Activated naive CD4-positive, alpha-beta T cell treated with Interleukin-2 at 50 U/mL for 16 hours (primary cell): ENCODE measurements at places on chromosomes 4 and X.
A peak's percentile ranks its signal among the peaks of the same experiment; 100 is the strongest.

DNA sequence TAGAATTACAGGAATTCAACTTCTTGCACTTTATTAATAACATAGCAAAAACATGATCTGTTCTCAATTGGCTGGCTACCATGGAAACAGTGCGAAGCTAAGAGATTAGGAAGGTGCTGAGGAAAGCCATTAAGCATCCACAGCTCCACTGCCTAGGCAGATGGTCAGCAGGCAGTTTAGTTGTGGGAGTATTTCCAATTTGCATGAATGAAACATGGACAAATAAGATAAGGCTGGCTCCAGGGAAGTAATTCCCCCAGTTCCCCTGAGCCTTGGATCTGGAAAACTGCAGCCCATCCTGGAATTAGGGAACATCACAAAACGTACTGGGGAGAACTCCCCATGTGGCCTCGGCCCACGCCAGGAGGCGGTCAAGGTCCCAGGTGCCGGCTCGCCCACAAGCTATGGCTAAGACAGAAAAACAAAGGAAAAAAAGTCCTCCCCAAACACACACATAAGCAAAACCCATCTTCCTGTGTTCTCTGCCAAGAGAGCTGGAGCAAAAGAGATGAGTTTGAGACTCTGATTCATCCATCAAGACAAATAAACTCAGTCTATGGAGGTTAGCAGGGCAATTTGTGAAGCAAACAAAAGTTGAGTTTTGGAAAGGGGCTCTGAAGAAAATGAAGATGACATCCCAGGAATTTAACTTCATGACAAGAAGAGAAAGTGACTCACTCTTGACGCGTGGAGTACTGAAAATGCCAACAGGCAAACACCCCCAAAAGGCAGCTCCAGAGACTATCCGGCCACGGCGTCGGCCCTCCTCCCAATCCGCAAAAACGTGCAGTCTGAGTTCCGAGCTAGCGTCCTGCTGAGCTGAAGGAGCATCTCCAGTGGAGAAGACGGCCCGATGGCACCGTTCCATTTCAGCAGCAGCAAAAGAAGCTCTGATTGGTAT lies 45.1 kb downstream of the IGFBP7 start:
- no peak for DNase-seq

- no peak for DNase-seq
These were observed 5.6 kb downstream of the G6PD start for GRCh38 chrX:154540897-154541535.

- DNase-seq = no peak
These were observed 18.8 kb downstream of the PPP2R2C start for GRCh38 chr4:6453688-6453990.

- DNase-seq = no peak
These were observed 95.4 kb upstream of the GPR50 start for GRCh38 chrX:151081016-151081415.

DNA sequence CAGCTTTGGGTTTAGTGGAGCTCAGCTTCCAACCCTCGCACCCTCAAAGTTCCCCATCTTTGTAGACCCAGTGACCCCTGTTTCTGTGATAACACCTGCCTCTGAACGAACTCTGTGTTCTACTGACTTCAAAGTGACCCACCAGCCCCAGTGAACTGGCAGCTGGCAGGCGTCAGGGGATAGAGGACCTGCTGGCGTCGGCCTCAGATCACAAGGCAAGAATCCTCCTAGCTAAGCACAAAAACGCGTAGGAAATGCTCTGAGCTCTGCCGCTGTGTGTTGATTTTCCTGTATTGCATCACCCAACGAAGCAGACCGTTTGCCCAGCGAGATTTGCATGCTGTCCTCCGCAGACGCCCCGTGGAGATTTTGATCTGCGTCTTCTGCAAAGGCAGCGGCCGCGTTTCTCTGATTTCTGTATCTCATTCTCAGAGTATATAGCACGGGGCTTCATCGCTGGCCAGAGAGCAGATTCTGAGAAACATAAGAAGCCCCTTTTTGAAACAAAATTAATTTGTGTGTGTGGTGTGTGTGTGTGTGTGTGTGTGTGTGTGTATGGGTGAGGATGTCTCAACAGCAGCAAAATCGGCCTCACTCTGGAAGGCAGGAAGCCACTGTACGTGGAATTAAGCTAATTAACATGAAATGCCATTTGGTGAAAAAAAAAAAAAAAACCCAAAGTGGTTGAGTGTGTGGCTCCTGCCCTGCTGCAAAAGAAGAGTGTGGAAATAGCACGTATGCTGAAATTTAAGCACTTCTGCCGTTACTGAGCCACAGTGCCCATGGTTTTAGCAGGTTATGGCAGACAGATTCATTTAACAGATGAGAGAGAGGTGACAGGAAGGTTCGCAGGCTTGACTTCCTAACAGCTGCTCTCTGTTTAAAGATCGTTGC lies 29.2 kb upstream of the ASMTL start:
- peak; percentile 79 for DNase-seq

GRCh38 chr4:2159931-2160330 lies 82.0 kb downstream of the HAUS3 start:
- no peak for DNase-seq

DNA sequence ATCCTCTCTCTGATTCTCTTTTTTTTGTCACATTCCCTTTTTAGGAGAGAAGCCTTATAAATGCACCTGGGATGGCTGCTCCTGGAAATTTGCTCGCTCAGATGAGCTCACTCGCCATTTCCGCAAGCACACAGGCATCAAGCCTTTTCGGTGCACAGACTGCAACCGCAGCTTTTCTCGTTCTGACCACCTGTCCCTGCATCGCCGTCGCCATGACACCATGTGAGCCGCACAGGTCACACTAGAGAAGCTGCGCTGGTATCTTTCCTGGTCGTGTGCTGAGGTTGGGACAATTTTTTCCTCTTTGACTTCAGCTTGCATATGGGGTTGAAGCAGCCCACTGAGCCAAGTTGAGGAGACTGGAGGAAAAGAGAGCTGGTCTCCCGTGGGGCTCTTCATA lies 52.1 kb downstream of the KLF8 start:
- DNase-seq = no peak

DNA sequence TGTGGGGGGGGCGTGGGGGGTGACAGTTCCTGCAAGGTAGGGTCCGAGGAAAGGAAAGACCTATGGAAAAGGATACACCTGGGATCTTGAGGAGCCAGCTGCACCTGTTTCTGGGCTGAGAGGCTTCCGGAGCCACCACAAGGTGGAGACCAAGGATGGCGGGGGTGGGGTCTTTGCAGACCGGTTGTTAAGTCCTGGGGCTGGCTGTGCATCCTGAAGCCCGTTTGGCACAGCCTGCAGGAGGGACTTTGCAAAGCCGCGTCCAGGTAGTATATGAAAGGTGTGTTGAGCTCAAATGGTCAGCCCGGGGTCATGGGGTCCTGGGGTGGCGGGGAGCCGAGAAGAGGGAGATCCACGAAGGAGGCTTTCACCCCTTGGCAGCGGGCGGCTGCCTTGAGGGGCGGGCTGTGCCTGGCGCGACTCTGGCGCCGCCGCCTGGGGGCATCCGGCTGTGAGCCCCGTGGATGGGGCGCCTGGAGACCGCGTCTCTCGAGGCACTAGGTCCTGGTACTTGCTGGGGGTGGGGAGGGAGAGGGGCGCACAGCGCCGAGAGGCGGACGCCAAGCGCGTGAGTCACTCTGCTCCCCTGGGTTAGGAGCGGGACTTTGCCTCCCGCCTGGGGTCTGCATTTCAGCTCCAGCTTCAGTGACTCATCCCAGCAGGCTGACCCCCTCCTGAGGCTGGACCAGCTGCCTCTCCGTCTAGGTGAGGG lies 58.2 kb upstream of the DYNLT3 start:
- DNase-seq = peak; percentile 2

DNA sequence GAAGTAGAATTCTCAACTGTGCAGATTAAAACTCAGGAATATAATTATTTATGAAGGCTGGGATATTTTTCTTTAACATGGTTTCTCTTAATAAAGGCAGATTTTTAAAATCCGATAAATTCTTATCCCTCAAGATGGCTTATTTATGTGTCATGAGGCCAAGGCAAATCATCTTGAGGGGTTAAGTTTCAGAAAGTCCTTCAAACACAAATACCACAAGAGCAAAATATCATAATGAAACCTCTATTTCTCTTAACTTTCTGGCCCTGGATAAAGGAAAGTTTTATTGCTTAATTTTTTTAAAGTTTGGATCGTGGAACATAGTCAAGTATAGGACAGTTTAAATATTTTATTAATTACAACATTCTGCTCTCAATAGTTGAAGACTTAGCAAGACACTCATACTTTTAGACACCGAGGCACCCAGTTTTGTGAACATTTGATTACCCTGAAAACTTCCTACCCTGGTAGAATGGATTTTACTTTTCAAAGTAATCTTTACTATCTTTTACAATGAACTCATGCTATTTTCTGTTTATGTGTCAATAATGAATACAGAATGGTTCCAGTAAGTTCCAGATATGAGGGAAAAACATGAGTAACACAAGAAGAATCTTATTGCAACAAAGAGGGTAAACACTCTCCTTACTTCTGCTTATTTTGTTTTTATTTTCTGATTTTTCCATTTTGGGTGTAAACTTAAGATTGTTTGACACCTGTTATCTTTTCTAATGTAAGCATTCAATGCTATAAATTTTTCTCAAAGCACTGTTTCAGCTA lies 200.7 kb upstream of the IL15 start:
- DNase-seq = no peak

- DNase-seq = no peak
These were observed 17.6 kb upstream of the GABRA4 start for GRCh38 chr4:47010912-47011446.

- DNase-seq = no peak
These were observed 67.8 kb downstream of the SPCS3 start for GRCh38 chr4:176387571-176387970.

GRCh38 chr4:137116144-137116543 lies 416.1 kb downstream of the PCDH18 start:
- no peak for DNase-seq

GRCh38 chrX:17861489-17862011 lies 452 bp upstream of the RAI2 start:
- DNase-seq = no peak

DNA sequence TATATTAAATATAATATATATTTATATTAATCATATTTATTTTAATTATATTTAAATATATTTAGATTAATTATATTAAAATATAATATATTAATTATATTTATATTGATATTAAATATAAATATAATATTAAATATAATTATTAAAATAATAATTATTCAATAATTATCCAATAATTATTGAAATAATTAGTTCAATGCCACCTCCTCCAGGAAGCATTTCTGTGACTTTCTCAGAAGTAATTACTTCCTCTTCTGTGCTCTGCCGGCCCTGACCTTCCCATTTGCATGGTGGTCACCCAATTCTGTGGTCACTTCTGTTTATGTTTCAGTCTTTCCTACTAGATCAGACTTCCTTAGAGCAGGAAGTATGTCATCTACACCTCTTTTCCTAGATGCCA lies 45.8 kb downstream of the EVC2 start:
- no peak for DNase-seq

DNA sequence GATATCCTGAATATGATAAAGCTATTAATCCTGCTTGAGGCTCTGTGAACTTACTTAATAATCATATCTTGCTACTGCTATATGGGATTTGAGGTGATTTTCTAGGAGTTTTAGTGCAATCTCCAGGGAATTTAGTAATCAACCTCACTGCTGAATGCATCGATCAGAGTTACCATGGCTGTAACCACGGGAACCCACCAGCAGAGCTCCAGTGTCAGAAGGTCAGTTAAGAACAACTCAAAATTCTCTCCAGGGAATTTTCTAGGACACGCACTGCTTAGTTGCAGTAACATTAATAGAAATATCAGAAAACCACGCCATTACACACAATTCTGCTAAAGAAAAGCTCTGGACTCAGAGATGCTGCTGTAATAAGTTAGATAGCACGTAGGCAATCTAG lies 1477.2 kb upstream of the TENM3 start:
- DNase-seq = no peak

GRCh38 chrX:111731351-111731750 lies 50.4 kb downstream of the ALG13 start:
- DNase-seq = no peak

- DNase-seq = no peak
These were observed 336.3 kb downstream of the PPP3CA start for GRCh38 chr4:101010987-101011386.

- DNase-seq = no peak
These were observed 217.4 kb downstream of the DCTD start for GRCh38 chr4:182699795-182700194.

DNA sequence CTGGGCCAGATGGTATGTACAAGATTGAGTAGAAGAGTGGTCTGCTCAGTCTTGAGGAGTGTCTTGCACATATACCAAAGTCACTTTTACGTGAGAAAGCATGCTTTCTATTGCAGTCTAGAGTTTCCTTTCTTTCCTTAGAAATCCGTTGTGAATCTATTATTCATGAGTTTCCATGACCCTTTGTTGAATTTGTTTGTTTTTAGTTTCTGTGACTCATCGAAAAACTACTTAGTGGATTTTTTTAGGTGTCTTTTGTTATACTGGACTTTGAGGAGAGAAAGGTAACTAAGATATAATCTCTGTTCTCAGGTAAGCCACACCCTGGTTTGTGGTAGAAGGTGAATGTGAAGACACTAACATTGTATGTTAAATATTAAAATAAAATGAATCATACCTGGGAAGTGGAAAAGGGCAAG lies 23.0 kb downstream of the GALNT7 start:
- DNase-seq = no peak

- DNase-seq = no peak
These were observed 289.8 kb downstream of the ARHGAP10 start for GRCh38 chr4:148021686-148022085.

GRCh38 chr4:40844261-40844660 lies 94.5 kb downstream of the NSUN7 start:
- no peak for DNase-seq

DNA sequence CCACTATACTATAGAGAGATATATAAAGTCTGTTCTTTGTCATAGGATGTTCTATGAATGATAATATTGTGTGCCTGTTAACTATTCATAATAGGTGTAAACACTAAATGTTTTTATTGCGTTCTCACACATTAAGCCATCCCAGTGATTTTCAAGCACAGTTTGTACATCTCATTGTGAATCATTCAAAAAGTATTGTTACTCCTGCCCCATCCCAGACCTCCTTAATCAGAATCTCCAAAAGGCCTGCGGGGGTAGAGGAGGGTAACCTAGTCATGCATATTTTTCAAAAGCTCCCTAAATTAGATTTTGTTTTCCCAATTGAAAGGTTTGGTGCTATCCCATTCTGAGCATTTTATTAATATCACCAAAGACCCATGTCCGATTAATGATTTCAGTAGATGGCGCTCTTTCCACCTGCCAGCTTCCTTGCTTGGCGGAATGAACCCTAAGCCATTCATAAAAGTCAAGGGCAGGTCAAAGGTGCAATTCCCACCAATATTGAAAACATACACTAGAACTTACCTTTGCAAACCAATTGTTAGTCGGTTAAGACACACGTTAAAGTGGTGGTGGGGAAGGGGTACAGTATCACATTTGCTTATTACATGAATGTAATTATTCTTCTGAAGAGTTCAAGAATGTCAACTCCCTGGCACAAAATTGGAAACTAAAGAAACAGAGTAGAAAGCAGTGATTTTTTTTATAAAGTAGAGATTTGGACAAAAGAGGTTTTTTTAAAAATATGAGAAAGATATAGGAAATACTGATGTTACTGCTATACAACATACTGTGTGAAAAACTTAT lies 5.8 kb upstream of the TET2 start:
- peak; percentile 27 for DNase-seq
